ENCODE measurements at places on chromosomes 5 and 9. TPM values are rescaled to one million over a fixed set of nuclear protein-coding genes. Genes with fewer than 3 reads are reported as not detected.

The RFK gene
- 18.6 TPM for polyA plus RNA-seq

The C5orf58 gene
- not detected for polyA plus RNA-seq

The HINT2 gene
- polyA plus RNA-seq, result 89.2 TPM

The GPX8 gene
- polyA plus RNA-seq, result not detected

The COL15A1 gene
- polyA plus RNA-seq, result 0.08 TPM

The GPR21 gene
- polyA plus RNA-seq, result not detected

The NME5 gene
- not detected for polyA plus RNA-seq

The FEM1C gene
- 2.9 TPM for polyA plus RNA-seq

The ARHGEF37 gene
- polyA plus RNA-seq, result 0.36 TPM

The PCSK1 gene
- polyA plus RNA-seq, result not detected

The HNRNPA0 gene
- 20.6 TPM for polyA plus RNA-seq

The CPLANE1 gene
- polyA plus RNA-seq, result 2.5 TPM

The GFRA3 gene
- polyA plus RNA-seq, result not detected

The MYMK gene
- not detected for polyA plus RNA-seq
